ENCODE measurements at places on chromosomes 4 and X.

- DNase-seq: no peak
Observed at GRCh38 chr4:119099227-119099810, 36.3 kb upstream of the MYOZ2 start.

DNA sequence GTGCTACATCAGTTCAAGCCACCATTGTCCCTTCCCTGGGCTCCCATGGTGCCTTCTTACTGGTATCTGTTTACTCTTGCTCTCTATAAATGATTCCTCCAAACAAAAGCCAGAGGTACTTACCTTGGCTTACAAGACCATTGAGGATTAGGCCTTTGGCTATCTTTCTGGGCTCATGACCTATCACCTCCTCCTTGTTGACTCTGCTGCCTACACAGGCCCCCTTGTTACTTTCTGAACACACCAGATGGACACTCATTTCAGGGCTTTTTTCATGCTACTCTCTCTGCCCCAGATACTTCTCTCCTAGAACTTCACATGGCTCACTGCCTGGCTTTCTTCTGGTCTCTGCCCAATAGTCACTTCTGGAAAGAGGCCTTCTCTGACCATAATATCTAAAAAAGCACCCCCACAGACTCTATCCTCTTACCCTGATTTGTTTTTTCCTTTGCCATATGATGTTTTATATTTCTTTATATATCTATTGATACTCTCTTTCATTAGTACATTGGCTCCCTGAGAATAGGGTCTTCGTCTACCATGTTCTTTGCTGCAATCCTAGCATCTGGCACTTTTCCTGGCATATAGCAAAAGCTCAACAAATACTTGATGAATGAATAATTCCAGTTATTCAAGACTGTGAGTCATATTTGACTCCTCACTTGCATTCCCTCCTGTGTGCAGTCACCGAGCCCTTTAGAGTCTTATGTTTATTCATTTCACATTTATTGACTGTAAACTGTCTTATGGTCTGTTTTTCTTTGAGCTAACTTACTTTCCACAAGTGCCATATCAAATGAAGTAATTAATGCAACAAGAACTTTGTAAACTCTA is 27.1 kb upstream of the TAPT1 start:
- no peak for DNase-seq

DNA sequence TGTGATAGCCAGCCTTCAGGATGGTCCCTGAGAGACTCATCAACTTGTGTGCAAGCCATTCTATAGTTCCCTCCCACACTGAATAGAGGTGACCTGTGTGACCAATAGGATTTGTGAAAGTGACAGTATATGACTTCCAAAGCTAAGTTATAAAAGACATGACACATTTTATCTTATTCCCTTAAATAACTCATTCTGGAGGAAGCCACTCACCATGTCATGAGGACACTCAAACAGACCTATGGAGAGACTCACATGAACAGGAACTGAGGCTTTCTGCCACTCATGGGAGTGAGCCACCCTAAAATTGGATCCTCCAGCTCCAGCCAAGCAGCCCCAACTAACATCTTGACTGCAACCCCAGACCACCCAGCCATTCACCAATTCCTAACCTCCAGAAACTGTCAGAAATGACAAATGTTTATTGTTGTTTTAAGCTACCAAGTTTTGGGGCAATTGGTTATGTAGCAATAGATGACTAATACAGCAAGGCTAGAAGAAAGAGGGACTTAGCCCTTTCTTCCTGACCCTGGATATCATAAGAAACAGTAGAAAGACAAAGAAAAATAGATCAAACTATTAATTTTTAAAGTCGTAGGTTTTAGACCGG is 9.0 kb upstream of the CHIC2 start:
- DNase-seq: no peak

DNA sequence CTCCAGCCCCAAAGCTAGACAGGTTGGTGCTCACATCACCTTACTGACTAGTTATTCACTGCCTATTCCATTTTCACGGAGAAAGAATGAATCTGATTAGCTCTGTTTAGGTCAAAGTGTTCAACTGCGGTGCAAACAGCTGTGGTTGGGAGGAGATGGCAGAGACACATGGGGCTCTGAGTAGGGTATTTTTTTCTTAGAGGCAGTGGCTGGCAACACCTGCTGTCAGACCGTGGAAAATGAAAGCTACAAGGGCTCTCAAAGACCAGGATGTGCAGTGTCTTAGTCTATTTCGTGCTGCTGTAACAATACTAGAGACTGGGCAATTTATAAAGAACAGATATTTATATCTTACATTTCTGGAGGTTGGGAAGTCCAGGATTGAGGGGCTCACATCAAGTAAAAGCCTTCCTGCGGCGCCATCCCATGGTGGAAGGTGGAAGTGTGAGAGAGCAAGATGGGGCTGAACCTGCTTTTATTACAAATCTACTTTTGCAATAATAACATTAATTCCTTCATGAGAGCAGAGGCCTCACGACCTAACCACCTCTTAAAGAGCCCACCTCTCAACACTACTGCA is 10.6 kb downstream of the NYX start:
- no peak for DNase-seq

GRCh38 chr4:59644765-59645164 is 1555.4 kb upstream of the ADGRL3 start:
- no peak for DNase-seq

DNA sequence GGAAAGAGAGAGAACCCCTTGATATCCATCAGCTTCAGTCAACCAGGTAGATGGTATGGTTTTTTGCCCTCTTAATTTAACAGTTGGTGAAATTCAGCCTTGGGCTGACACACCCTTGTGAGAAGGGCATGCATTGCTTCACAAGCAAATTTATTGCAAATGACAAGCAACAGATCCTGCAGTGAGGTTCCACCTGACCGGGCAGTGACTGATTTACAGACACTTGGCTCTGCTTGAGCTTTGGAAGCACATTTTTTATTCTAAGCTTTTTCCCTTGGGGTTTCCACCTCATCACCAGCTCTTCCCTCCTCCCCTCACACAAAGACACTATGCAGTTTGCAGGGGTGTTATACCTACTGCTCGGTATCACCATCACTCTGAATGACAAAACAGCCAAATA is 28.3 kb upstream of the SERTM2 start:
- DNase-seq: no peak

DNA sequence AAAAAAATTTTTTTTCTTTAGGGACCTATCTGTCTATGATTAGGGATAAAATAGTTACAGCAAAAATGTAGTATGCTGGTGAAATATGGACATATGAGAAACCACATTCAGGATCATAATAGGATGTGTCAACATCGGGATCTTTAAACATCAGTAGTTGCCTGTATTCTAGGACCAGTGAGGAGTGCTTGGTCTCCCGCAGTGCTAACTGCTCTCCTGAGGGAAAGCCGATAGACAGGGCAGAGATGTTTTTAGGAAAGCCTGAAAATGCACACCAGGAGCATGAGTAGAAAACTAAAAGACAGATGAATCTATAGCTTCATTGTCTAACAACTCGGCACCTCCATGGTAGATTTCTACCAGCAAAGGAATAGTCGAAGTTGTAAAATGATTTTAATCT is 178.1 kb upstream of the SMIM31 start:
- DNase-seq: no peak

GRCh38 chr4:81062001-81062400 is 31.5 kb downstream of the BMP3 start:
- no peak for DNase-seq

DNA sequence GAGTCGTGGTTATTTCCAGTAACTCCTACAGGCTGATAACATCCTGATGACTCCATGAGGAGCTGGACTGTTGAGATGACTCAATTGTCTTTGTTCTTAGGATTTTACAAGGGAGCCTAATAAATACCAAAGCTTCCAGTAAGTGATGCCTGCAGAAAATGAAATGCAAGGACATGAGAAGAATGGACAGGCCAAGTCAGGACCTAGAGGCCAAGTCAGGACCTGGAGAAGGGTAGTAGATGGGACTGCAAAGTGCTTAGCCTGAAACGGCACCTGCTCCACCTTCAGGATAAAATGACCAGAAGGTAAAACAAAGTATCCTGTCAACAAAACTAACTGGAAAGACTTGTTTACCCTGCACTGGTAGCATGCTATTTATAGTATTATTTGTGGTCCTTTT is 6.4 kb upstream of the SLC10A6 start:
- DNase-seq: no peak

- no peak for DNase-seq
Observed at GRCh38 chr4:14783011-14783877, 219.0 kb upstream of the CPEB2 start.

DNA sequence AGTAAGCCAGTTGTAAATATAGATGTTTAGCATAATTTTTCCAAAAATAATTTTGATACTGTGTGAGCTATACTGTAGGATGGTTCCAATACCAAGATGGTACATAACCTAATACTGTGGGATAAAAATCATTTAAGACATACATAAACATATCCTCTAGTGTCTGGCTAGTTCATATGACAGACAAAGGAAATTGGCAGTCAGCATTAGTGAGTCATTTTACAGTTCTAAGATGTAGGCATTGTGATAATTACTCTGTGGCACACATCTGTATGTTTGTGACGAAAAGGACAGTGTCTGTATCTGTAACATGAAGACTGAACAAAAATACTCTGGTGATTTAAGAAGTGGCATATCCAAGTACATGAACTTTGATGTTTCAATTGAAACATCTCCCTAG is 49.6 kb downstream of the UGT2A2 start:
- no peak for DNase-seq

DNA sequence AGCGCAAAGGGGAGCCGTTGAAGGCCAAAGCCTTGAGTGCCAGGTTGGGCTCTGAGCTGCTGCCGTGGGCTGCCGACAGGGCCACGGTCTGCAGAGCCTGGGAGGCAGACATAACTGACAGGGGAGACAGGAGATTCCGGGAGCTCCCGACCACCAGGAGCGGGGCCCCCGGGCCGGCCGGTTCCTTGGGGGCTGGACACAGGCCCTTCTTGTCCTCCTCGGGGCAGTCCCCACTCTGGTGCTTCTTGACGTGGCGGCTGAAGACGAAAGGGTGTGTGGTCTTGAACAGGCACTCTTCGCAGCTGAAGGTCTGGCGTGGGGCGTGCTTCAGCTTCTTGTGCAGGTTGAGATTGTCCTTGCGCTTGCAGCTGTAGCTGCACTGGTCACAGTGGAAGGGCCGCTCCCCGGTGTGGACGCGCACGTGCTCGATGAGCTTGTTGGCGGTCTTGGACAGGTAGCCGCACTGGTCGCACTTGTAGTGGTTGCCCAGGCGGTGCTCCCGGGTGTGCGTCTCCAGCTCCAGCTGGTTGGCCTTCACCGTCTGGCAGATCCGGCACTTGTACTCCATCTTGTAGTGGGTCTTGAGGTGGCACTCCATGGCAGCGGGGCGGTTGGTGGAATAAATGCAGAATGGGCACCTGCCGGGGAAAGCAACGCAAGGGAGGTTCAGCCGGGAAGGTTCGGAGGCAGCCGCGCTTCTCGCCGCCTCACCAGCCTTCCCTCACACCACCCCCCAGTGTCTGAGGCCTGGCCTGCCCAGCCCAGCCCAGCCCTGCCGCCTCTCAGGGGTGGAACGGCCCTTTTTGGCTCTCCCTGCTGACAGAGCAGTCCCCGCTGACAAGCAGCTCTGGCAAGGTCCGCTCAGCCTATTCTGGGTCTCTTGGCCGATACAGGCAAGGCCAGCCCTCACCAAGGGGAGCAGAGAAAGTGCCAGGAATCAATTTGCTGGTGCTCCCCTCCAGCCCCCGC is 81.3 kb downstream of the C4orf51 start:
- no peak for DNase-seq

DNA sequence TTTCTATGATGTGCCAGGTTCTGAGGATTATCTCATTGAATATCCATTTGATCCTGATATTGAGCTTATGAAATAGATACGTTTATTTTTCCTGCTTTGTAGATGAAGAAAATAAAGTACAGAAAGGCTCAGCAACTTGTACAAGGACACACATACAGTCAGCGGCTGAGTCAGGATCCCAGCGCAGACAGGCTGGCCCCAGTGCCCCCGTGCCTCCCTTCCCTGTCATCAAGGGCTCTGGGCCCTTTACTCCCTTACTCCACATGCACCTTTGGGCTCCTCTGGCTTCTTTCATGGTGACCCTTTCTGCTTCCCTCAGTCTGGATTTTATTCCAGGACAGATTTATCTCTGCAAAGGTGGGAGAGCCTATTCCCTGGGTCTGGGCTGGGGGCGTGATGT is 12.8 kb downstream of the RASL11B start:
- no peak for DNase-seq

- DNase-seq: no peak
Observed at GRCh38 chr4:1512738-1513660, 106.8 kb upstream of the NKX1-1 start.

DNA sequence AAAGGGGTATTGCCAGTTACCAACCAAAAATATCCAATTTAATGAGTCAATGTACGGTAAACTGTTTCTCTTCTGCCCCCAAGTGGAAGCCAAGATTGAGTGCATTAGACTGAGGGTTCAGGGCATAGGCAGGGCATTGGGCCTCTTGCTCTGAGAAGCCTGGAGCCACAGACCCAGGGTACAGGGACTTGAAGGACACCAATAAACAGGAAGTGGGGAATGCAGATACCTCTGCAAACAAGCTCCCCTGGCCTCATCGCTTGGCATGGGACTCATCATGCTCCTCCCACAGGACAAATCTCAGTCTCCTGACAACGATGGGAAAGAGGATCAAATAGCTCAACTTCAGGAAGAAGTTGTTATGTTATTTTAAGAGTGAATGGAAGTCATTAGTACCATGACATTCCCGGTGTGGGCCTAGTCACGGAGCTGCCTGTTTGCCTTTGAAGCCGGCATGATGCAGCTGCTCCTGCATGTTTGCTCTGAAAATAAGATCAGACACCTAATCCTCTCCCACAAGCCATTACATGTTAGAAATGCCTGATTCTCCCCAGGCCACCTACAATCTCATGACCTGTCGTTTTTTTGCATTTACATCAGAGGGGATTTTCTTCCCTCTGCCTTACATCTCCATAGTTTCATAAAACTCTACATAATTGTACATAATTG is 224.2 kb downstream of the RCHY1 start:
- DNase-seq: no peak

- no peak for DNase-seq
Observed at GRCh38 chrX:46117234-46117633, 428.0 kb downstream of the ZNF674 start.

DNA sequence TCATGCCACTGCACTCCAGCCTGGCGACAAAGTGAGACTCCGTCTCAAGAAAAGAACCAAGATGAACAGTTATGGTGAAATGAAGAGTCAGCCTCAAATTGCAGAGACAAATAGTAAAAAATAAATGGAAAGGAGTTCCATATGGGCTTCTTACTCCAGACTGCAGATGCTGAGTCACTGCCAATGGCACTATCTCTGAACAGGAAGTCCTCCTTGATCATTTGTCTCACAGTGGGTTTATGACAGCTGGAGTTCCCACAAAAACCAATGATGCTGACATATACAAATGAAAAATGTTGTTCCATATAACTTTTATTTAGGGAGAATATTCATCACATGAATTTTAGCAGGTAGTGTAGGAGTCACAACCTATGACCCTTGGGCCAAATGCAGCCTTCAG is 631.6 kb downstream of the PCDH18 start:
- DNase-seq: no peak

GRCh38 chrX:30904632-30905031 is 15.6 kb upstream of the TAB3 start:
- DNase-seq: no peak
